ENCODE measurements at places on chromosomes 4 and X.
A peak's percentile ranks its signal among the peaks of the same experiment; 100 is the strongest.

- DNase-seq, result no peak
These were observed 93.5 kb downstream of the CBLL2 start for GRCh38 chrX:22366166-22366702.

DNA sequence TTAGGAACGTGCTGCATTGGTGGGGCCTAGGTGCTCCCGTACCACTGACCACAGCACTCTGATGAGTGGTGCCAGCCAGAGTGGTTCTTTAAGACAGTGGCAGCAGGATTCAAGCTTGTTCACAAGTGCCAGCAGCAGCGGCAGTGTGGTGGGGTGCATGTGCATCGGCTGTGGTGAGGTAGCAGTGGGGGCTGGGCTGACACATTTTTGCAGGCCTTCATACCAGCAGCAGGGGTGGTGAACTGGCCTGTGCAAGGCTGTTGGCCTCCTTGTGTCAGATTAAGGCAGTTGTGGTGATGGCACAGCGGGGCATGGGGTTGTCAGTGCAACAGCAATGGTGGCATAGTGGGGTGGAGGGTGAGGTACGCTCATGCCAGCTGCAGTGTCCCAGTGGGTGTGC lies 131.4 kb downstream of the PABPC4L start:
- DNase-seq, result no peak

- no peak for DNase-seq
These were observed 111.2 kb downstream of the ZNF518B start for GRCh38 chr4:10346023-10346422.

DNA sequence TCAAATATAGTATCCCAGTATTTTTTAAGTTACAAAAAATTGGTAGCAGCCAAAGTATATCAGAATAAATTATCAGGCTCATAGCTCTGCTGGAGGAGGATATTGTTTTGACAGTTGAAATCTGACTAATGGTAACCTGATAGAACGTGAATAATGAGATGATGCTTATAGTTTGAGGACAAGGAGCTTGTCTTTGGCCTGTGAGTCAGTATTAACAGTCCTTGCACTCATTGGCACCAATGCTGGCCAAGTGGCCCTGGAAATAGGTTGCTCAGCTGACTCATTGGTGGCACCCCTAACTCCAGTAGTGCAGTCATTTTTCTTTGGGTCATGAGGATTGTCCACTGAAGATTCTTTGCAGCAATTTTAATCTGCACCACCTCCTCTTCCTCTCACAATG lies 203.3 kb upstream of the JADE1 start:
- DNase-seq, result no peak

DNA sequence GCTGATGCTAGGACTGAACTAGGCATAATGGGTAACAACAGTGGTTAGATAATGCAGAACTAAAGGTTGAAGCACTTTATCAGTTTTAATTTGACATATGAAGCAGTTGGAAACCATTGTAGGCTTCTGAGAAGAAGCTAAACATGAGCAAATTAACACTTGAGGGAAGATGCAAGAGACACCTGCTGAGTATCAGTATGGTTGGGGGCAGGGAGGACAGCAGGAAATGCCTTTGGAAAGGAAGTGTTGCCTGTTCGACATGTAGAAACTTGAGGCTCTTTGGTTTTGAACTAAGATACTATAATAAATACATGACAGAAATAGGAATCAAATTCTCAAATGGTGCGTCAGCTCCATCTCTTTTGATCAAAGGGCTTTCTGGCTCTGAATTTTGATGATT lies 115.6 kb downstream of the FHIP1A start:
- DNase-seq, result no peak

- DNase-seq, result no peak
These were observed 13.7 kb upstream of the XAGE2 start for GRCh38 chrX:52355108-52355507.

DNA sequence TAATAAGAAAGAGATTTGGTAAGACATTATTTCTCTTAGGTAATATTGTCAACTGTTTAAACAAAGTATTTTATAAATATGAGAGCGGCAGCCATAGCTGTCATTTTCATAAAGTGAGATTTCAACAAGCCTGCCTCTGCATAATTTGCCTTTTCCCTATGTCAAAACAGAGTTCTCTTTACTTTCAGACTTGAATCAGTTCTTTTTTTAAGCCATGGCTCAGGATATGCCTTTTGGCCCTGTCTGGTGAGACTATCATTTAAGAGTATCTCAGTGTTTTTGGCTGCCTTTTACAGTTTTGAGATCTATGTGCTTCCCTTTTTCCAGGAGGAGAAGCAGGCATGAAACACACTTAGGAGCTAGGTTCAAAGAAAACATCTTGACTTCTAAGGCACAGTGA lies 7.5 kb upstream of the GUCY1A1 start:
- no peak for DNase-seq

GRCh38 chr4:98143001-98143899 lies at the start of gene STPG2:
STPG2 (minus strand) TSS chr4:98143476.
- peak; percentile 93 for DNase-seq
